ENCODE measurements at places on chromosomes 7 and 10.

GRCh38 chr7:44065431-44066110 is at the start of gene PGAM2:
Gene PGAM2, minus strand, starts transcription at chr7:44065567. Its CDS starts 38 bp downstream, at chr7:44065529.
- peak; percentile 78 for DNase-seq

DNA sequence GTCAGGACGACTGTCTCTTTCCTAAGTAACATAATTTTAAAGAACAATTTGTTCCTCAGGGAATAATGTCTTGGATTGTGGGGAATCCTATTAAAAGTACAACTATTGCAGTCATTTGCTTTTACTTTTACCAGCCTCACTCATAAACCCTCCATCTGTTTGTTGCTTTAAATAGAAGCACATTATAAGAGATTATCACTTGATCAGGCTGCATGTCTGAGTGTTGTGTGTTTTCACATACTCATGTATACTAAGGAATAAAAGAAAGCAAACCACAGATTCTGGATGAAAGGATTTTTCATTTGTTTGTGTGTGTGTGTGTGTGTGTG is 1077.8 kb downstream of the KCNMA1 start:
- DNase-seq: no peak

DNA sequence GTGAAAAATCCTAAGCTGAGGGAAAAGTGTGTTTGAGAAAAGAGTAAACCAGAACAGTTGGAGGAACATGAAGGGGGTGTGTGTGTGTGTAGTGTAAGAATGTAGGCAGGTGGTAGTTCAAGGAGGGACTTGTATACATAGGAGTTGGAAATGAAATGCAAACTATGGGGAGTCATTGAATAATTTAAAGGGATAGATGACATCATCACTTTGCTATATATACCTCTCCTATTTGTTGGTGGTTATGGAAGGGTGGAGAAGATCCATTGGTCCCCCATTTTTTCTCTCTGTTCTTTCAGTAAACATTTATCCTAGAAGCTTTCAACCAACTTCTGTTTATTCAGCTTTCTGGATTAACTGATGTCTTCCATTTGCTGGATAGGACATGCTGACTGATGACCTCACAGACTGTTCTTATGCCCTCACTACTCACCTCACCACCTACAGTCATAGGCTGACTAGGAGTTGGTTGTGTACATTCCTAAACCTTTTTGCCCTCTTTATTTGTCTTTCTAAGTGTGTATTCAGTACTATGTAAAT is 20.8 kb downstream of the PPP1R9A start:
- no peak for DNase-seq

DNA sequence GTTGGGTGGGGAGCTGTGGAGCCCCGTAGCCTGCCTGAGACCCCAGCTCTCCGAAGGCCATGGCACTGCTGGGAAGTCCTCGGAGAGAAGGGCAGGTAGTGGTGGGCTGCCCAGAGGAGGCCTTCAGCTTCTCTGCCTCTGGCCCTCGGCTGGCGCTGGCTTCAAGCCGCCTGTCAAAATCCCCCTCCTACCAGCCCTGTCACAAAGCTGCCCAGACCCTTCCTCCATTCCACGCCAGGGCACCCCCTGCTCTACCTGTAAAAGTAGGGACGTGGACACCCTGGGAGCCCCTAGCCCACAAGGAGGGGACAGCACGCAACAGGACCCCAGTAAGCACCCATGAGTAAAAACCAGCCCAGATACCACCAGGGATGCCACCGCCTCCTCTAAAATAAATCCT is 31.6 kb downstream of the MAD1L1 start:
- no peak for DNase-seq

DNA sequence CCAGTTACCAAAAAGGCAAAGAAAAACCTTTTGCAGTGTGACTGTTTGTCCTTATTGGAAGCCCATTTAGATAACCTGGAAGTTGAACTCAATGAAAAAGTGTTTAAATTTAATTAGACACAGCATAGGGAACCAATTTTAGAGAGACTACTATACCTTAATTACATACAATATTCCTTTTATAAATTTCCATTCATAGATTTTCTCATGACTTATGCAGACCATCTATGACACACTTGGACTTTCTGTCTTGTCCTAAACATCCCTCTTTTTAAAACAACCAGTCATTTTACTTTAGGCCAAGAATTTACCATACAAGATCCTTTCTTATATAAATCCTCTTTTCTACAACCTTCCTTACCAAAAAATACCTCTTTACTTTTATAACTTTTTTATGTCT is 61.6 kb downstream of the MTURN start:
- no peak for DNase-seq

DNA sequence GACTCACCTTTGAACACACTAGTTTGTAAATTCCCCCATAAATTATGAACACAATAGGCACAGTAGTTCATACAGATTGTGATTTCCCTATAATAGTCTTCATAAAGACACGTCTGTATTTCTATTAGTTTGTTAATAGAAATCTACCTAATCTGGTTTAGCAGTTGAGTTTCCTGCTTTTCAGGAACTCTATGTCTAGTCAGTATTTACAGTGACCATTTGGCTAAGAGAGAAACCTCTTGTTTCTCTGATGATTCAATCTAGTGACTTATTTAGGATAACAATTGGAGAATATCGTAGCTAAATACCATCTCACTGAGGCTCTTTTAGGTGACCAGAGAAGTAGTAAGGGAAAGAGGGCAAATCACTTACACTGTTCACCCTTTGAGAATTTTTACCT is 5.9 kb upstream of the HERPUD2 start:
- no peak for DNase-seq

GRCh38 chr7:147803151-147803550 is 787.4 kb upstream of the C7orf33 start:
- DNase-seq: no peak

GRCh38 chr7:25005658-25006057 is 25.7 kb upstream of the OSBPL3 start:
- no peak for DNase-seq

- DNase-seq: no peak
These were observed 270.5 kb upstream of the PODXL start for GRCh38 chr7:131826960-131827359.

DNA sequence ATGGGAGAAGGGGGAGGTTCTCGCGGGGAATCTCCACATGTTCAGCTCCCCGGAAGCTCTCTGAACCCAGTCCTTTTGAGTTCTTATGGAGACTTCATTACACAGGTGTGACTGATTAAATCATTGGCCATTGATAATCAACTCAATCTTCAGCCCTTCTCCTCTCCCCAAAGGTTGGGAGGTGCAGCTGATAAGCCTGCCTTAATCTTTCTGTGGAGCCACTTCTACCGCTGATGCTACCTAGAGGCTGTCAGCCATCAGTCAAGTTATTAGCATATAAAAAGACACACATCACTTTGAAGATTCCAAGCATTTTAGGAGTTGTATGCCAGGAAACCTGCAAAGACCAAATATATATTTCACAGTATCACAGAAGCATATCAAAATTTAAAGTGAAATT is 91.7 kb downstream of the MARCHF5 start:
- no peak for DNase-seq

DNA sequence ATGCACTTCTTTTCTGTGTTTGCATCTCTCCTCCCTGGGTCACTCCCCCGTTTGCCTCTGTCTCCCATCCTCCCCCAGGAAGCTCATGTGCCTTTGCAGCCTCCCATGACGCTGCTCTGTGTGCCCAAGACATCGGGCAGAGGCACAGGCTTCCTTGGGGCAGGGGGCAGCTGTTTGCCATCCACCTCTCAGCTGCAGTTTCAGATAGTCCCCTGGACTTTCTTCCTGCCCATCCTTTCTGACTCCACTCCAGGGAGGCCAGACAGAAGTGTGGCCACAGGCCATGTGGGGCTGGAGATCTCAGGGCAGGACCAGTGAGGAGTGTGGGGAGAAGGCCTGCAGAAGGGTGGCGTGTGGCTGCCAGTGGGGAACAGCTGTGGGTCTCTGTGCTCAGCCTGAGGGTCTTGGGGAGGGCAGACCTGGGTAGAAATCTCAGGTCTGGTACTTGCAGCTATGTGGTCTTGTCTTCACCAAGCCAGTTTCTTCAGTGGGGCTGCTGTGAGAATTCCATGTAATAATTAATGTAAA is 10.6 kb upstream of the SAMD8 start:
- no peak for DNase-seq

DNA sequence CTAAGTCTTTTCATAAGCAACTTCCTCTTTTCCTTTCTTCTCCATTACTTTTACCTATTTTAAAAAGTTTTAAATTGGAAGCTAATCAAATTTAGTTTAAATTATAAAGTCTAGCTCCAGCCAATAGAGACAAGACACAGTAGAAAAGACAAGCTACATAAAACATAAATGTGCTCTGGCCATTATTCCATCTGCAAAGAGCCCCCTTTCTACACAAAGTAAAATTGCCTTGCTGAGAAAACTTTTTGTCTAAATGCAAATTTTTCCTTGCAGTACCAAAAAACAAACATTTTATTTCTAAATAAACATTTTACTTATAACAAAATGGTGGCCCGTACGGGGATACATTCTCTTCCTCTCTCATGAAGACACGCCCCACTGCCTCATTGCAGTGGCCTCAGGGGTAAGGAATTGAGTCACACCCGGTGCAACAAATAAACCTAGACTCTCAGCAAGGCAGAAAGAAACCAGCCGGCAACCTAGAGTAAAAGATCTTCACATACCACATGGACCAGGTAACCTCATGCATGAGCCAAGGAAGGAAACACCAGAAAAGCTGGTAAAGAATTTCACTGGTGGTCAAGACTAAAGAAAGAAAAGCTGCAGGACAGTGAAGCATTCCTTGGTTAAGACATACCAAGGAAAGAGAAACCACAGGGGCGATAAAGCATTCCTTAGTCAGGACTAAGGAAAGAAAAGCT is 71.6 kb upstream of the ZNF746 start:
- DNase-seq: no peak

DNA sequence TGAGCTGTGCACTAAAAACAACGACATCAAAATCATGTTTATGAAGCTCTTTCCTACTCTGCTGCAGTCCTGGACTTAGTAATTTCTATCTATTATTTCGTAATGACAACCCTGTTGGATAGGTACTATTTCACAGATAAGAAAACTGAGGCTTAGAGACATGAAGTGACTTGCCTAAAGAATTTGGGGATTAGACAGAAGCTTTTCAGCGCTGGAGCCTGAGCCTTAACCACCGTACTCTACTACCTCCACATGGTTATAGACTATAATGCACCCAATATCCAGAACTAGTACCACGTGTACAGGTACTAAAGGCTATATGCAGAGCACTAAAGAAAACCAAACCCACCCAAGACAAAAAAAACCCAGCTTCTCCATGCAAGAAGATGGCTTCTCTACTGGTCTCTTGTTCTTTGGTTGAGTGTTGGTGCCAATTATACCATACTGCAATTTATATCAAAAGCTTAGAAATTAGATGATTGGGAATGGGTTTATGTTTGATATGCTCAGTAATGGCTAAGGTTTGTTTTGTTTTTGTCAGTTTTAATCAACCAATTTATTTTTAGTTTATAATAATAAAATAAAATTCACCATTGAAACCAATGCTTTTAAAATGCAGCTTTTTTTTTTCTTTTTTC is 6.5 kb upstream of the SNX10 start:
- DNase-seq: no peak

- no peak for DNase-seq
These were observed 27.7 kb upstream of the PRKAR1B start for GRCh38 chr7:754531-755412.

DNA sequence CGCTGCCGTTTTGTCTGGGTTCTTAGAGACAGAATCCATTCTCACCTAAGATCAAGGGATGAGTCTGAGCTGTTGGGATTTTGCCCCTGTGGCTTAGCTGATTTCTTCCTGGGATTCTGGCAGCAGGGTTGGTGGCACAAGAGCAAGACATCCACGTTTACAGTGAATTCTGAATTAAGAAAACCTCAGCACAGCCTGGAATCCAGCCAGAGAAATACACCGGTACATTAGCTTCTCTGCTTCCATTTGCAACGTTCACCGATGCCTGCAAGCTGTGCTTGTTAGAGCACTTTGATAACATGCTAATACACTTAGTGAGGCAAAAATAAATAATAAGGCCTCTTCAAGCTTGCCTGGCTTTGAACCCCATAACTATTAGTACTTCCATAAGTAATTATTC is 569.8 kb downstream of the CALN1 start:
- DNase-seq: no peak

- DNase-seq: no peak
These were observed 24.5 kb upstream of the EEPD1 start for GRCh38 chr7:36128448-36129047.

- no peak for DNase-seq
These were observed 6.9 kb downstream of the LRMDA start for GRCh38 chr10:75438275-75438674.

GRCh38 chr7:30707391-30708357 is 25.4 kb upstream of the CRHR2 start:
- DNase-seq: no peak

DNA sequence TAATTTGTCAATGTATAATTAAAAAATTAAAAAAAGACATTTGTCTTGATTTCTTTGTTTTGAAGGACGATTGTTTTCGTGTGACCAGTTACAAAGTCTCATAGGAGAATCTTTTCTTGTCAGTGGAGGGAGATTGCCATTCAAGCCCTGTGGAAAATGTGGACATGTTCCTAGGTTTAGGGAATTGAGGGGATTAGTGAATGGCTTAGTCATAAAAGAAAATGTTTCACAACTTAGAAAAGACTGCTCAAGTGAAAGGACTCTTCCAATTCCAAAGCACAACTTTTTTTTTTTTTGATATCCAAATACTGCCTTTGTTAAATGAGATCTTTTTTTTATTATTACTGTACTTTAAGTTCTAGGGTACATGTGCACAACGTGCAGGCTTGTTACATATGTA is 140.7 kb upstream of the HABP2 start:
- no peak for DNase-seq

Measured in retina (tissue), 1 donor.